ENCODE measurements at places on chromosomes 6 and 20.

GRCh38 chr20:62244644-62245108 lies 6.4 kb downstream of the OSBPL2 start:
- no peak for DNase-seq

- no peak for DNase-seq
These were observed 102.5 kb downstream of the PPP1R14C start for GRCh38 chr6:150245148-150245935.

DNA sequence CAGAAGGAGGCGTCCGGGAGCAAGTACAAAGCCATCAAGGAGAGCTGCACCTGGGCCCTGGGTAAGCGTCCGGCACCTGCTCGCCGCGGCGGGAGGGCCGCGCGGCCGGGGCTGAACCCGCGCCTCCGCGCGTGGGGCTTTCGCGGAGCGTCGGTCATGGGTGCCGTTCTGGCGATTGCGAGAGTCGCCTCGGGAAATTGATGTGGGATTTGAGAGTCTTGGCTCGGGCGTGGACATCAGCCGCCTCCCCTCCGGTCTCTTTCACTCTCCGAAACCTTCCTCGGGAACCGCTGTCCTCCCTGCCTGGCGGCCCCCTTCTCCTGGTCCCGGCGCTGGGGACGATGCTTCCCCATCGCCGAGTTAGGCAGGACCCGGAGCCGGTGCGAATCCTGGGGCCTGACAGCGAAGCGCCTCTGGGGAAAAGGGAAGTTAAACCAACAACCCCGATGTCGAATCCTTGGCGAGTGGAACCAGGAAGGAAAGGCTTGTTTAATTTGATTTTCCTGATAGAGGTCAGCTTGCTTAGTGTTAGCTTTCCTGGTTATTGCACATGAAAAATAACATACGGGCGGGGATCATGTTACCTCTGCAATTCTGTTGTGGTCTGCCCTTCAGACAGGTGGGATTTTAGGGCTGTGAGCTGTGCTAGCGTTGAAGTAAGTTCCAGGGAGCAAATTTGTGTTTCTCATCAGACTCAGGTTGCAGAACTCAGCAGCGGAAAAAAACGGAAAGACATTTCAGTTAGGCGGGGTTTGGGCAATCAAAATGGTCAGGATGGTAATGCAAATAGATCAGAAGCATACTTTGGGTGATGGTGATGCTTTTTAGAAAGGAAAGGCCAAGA lies 594 bp downstream of the ARFGEF3 start:
- DNase-seq, result peak; percentile 44

DNA sequence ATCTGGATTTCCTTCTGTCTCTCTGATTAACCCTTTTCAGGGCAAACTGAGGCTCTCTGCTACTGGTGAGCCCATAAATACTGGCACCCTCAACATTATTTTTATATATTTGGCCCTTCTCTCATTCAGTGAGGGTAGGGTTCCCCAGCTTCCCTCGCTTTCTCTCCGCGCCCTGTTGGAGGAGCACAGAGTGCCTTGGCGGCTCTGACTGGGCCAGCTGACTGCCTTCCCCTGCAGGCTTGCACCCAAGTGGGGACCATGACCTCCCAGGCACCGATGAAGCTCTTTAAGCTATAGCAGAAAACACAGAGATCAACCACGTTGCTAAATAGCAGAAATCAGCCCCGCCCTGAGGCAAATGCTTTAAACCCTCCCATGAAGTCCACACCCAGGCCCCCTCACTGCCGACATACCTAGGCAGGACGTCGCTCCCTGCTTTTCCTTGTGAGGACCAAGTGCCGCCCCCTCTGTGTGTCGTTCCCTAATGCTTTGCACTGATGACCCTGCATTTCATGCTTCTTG lies 105.0 kb downstream of the HUS1B start:
- DNase-seq, result no peak

GRCh38 chr6:15374119-15374518 lies 128.2 kb downstream of the JARID2 start:
- DNase-seq, result no peak

DNA sequence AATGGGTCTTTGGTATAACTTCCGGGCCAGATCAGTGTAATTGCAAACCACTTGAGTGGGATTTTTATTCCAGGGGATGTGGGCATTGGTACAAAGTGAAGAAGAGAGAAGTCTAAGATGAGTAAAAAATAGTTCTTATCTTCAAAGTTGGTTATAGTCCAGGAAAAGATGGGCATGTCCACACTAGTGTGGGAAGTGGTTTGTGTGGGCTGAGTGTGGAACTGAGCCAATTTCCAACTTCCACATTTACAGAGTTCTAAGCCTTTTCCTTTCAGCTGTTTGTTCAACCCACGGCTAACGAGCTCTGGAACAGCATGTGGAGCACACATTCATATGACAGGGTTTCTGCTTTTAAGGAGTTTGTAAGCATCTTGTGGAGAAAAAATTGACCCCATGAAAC lies 72.3 kb upstream of the IFNGR1 start:
- DNase-seq, result no peak
